Activated CD8-positive, alpha-beta memory T cell treated with anti-CD3 and anti-CD28 coated beads for 4 hours (primary cell): ENCODE measurements at places on chromosomes 6 and 20.

DNA sequence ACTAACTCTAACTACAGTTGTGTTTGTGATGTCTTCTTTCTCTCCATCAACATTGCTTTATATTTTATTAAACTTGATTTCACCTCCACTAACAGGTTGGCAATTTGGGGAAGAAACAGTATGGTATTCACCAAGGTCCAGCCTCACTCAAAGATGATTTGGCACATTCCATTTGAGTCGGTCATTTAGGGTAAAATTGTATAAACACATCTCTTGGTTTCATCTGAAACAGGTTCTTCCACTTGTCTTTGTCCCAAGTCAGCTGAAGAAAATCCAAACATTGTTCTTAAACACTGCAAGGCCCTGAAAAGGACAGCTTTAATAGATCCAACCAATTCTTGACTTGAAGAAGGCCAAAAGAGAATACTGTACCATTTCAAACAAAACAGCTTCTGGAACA lies 104.9 kb upstream of the NT5E start:
- DNase-seq: no peak

GRCh38 chr20:31723069-31723318 lies 326 bp upstream of the BCL2L1 start:
- no peak for DNase-seq

GRCh38 chr6:56775498-56776166 lies 132.9 kb upstream of the DST start:
- DNase-seq: no peak

- no peak for DNase-seq
Observed at GRCh38 chr6:128558924-128559323, 38.5 kb upstream of the PTPRK start.

DNA sequence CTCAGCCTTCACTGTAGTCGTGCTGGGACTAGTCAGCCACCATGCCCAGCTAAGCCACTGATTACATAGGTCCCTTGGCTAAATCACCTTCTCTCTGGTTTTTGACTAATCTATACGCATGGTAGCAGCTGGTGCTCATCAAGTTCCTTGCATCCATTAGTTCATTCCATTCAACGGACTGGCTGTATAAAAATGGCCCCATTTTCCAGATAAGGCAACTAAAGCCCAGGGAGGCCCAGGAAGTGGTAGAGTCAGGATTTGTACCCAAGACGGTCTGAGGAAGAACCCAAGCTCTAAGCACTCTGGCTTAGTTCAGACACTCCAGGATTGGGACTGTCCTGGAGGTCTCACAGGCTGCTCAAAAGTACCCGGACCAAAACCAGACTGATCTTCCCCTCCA lies 4.9 kb downstream of the E2F1 start:
- DNase-seq: no peak

DNA sequence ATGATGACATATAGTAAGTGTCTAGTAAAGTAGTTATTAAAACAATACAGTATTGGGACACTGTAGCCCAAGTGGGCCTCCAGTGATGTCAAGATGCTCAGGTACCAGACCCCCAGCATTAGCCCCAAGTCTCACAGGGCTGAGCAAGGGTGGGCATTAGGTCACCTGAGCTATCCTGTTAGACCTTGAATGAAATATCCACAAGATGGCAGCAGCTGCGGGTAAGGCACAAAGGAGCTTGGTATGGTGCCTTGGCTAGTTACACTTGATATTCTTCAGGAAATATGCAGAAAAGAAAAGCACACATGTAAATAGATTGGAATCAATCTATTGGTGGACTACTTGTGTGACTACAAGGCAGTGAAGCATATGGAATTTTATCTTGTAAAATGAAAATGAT lies 701.8 kb upstream of the ADGRB3 start:
- no peak for DNase-seq

DNA sequence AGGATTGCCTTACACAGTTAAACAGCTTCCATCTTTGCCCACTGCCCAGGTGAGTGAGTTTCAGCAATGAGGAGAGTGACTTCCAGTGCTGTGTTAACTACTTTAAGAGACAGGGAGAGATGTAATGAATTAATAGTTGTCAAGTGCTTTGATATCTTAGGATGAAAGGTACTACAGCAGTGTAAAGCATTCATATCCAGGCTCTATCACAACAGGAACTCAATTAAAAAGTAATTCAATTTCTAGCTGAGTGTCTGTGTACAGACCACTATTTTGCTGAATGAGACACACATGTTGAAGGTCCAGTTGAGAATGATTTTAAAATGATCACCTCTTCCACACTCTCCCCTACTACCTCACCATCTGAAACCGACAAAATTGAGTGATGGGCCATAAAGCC lies 70.7 kb upstream of the BEND3 start:
- DNase-seq: no peak

DNA sequence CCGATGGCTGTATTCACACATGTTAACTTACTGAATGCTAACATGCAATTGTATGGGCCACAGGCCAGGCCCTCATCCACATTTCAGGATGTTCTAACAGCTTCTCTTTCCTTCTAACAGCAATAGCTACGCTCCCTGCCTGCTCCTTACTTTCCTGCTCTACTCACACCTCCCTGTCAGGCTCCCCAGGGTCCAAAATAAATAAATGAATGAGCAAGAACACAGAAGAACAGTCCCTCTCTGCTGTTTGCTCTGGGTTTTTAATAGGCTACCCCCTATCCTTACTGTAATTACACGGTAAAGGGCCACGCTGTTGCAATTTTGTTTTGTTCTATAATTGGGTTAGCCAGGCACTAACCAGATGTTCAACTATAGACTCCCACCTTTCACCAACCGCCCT lies 135.6 kb downstream of the GMDS start:
- no peak for DNase-seq
